Heart left ventricle (tissue), 16 donors: ENCODE measurements at places on chromosomes 1 and 21.

DNA sequence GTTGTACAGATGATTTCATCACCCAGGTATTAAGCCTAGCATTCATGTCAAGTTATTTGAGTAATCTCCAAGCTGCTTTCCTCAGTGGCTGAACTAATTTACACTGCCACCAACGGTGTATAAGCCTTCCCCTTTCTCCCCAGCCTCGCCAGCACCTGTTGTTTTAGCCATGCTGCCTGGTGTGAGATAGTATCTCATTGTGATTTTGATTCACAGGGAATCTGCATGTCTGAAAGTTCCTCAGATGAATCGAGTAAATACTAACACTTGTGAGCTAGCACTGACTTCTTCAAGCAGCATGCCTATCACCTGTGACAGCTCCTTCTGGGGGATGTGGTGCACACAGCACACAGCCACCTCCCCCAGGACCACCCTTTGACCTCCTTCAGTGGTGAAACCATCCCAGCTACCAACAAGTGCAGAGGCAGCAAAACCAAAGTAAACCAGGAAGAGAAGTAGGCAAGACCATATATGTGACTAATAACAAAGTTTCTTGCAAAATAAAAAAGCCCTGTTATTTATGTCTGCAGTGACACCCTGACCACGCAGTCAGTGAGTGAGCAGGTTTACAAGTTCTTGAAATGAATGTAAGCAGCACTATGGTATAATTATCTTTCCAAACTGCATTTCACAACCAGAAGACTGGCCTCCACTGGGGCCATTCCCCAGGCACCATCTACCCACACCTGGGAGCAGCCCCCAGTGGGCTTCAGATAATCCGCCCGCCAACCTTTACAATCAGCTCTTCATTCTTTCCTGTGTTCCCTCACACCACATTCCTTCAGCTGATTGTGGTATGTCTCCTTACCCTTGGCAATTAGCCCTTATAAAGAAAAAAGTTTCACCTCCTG lies 173.8 kb downstream of the ETS2 start:
- H3K4me1 ChIP-seq: peaks cover 4% of the 10 kb centered on the region
- H3K27me3 ChIP-seq: no peaks in the 10 kb centered on the region
- H3K36me3 ChIP-seq: no peaks in the 10 kb centered on the region
- DNase-seq: no peak
- H3K4me3 ChIP-seq: no peak overlapping the region
- no peak overlapping the region for H3K27ac ChIP-seq

DNA sequence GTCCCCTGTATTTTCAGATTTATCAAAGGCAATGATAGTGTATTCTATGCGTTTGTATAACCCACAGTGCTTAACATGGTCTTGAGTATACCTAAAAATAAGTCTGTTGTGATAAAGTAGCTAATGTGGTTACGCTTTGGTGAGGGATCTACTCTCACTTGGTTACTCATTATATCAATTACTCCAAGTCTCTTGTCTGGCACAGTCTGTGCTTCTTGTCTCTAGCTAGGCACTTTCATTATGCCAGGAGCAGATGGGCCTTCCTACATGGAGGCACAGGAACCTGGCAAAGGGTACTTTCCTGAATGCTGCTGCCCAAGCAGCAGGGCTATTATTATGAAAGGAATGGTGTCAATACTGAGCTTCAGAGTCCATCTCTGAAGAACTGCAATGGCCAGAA lies 4.2 kb upstream of the PTPN22 start:
- H3K4me3 ChIP-seq: no peak overlapping the region
- H3K27ac ChIP-seq: no peak overlapping the region
- peaks cover 45% of the 10 kb centered on the region for H3K4me1 ChIP-seq
- DNase-seq: no peak

DNA sequence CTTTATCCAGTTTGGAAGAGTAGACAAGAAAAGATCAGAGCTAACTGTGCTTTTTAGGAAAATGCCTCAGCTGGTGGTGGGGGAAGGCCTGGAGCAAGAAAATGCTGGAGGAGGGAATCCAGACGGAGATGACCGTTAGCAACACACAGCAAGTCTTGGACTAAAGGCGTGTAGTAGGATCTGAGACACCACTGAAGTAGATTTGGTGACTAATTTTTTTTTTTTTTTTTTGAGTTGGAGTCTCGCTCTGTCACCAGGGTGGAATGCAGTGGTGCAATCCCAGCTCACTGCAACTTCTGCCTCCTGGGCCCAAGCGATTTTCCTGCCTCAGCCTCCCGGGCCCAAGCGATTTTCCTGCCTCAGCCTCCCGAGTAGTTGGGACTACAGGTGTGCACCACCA lies 41.2 kb downstream of the LPAR3 start:
- DNase-seq: no peak
- H3K4me1 ChIP-seq: peaks cover 22% of the 10 kb centered on the region
- no peaks in the 10 kb centered on the region for H3K36me3 ChIP-seq
- H3K27ac ChIP-seq: no peak overlapping the region

DNA sequence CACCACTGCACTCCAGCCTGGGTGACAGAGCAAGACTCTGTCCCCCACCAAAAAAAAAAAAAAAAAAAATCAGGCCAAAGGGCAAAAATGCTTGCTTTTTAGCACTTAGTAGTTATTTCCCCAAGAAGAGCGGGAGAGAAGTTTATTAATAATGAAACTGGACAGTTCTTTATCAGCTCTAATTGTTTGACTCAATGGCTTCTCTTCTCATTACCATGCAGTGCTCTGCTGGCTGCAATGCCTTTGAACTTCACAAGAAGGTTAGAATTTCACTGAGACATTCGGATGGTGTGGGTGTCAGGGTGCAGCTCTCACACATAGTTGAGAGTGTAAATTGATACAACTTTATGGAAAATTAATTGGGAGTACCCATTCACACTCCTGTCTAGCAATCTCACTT lies 63.7 kb downstream of the EDARADD start:
- no peaks in the 10 kb centered on the region for H3K36me3 ChIP-seq
- DNase-seq: no peak
- no peak overlapping the region for H3K4me3 ChIP-seq
- no peaks in the 10 kb centered on the region for H3K4me1 ChIP-seq

- peaks cover 7% of the 10 kb centered on the region for H3K27me3 ChIP-seq
- H3K4me3 ChIP-seq: no peak overlapping the region
- no peak for DNase-seq
- no peak overlapping the region for H3K27ac ChIP-seq
- H3K4me1 ChIP-seq: peaks cover 6% of the 10 kb centered on the region
- H3K36me3 ChIP-seq: no peaks in the 10 kb centered on the region
These were observed 102.4 kb upstream of the BACE2 start for GRCh38 chr21:41065539-41065938.

GRCh38 chr21:39152271-39152670 lies 31.0 kb downstream of the PSMG1 start:
- no peaks in the 10 kb centered on the region for H3K4me1 ChIP-seq
- H3K4me3 ChIP-seq: no peak overlapping the region
- DNase-seq: no peak
- no peak overlapping the region for H3K27ac ChIP-seq
- H3K27me3 ChIP-seq: no peaks in the 10 kb centered on the region
- no peaks in the 10 kb centered on the region for H3K36me3 ChIP-seq
